Smooth muscle cell of the brain vasculature (primary cell): ENCODE measurements at places on chromosomes 6 and 20.
A peak's percentile ranks its signal among the peaks of the same experiment; 100 is the strongest.

DNA sequence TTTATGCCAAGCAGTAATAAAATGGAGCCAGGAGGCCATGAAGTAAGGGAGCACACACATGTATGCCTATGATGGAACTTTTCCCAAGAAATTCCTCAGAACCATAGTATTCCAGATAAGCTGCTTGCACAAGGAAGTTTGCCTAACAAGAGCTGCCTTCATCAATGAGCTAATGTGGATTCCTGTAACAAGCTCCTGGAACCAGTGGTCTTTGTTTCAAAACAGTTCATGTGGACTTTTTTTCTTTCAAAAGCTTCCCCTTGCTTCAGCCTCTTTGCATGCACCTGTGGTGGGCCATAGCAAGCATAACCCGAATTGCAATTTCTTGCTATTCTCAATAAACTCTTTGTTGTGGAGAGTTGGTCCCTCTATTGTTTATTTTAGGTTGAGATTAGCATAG lies 359.6 kb downstream of the UTRN start:
- no peak for DNase-seq

DNA sequence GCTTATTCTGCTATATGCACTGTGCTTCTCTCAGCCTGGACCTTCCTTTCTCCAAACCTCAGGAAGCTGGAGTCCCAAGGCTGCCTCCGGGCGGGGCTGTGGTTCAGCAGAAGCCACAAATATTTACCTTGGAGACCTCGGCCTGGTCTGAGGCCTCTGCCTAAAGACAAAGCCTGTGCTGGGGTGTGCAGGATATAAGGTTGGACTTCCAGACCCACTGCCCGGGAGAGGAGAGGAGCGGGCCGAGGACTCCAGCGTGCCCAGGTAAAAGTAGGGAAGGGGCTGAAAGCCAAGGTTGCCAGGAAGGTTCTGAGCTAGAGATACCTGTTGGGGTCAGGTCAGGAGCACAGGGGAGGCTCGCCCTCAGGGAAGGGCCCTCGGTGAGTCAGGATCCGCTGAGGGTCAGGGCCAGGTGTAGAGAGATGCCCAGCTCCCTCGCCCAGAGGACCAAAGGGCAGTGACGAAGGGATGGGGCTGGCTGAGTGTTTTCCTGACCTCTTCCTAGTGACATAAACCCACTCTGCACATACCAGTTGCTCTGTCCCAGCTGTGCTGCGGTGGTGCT lies at the start of gene BPIFB1:
Gene BPIFB1, plus strand, starts transcription at position 224 of the 565 bp plus-strand sequence. CDS start 2,860 bp downstream, outside the sequence.
- DNase-seq, result no peak

DNA sequence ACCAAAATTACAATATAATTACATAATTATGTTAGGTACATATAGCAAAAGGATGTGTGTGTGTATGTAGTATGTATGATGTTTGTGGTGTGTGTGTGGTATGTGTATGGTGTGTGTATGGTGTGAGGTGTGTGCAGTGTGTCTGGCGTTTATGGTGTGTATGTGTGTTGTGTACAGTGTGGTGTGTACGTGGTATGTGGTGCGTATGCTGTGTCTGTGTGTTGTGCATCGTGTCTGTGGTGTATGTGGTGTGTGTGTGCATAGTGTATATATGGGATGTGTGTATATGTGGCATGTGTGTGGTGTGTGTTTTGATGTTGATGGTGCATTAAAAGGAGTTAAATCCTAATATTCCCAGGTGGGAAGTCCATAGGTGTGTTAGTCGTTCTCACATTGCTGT lies 62.8 kb downstream of the PLG start:
- no peak for DNase-seq

GRCh38 chr6:21395121-21395520 lies 198.4 kb upstream of the SOX4 start:
- DNase-seq, result no peak

GRCh38 chr6:9554806-9555205 lies 860.1 kb downstream of the TFAP2A start:
- no peak for DNase-seq

GRCh38 chr6:33082702-33083101 lies 6.9 kb downstream of the HLA-DPB1 start:
- DNase-seq, result no peak

- no peak for DNase-seq
These were observed 180.2 kb upstream of the MARCKS start for GRCh38 chr6:113676968-113677367.

DNA sequence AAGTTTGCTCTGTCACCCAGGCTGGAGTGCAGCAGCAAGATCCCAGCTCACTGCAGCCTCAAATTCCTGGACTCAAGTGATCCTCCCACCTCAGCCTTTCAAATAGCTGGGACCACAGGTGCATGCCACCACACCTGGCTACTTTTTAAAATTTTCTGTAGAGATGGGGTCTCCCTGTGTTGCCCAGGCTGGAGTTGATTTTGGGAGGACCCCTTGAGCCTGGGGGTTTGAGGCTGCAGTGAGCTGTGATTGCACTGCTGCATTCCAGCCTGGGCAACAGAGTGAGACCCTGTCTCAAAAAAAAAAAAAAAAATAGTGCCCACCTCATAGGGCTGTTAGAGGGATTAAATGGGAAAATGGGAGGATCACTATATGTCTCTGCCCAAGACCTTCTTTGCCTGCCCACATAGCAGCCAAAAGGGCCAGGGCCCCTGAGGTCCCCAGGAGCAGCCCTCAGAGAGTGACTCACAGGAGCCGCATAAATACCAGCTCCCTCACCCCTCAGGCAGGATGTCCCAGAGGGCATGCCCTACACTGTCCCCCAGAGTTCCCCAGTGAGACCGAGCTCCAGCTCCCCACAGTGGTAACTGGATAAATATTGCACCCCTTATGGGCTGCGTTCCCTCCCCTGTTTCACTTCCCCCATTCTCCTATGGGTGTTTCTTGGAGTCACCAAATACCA lies 11.7 kb upstream of the MDGA1 start:
- no peak for DNase-seq

DNA sequence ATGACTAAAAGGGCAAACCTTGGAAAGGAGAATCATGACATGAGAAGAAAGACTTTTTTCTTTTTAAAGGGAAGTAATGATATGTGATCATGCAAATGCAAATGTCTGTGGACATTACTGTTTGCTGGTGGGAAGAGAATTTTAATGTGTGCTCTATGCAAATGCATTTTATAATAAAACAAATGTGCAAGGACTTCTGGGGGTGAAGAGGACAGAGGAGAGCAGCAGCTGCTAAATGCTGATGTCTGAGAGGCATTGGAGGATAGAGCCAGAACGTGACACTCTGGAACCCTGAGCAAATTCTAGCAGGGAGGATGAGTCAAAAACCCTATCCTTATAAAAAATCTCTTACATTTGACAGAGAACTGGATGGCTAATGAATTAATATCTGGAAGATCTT lies 69.1 kb upstream of the BEND3 start:
- no peak for DNase-seq

DNA sequence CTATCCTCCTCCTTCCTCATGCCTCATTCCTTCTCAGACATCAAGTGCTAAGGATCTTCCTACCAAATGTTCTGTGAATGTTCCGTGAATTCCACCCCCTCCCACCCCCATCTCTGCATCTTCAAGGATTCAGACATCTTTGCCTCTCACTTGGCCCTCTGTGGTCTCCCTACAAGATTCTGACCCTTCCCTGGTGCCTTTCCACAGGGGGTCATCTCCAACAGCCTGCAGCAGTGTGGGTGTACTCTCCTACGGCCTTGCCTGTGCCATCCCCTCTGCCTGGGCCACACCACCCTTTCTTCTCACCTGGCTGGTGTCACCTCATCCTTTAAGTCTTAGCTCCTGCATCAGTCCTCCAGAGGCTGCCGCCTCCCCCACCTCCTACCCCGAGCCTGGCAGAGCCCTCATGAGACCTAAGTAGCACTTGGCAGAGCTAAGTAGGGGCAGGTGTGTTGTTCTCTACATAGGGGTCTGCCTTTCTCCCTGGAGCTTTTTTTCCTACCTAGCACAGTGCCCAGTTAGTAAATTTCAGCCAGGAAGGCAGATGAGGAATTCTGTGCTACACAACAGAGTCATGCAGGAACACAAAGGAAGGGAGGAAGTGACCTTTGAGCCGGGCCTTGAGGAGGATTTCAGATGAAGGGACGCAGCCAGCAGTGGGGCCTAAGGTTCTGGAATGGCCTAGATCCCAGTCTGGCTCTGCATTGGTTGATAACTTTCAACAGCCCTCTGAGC lies 43.1 kb downstream of the TM9SF4 start:
- DNase-seq, result no peak

DNA sequence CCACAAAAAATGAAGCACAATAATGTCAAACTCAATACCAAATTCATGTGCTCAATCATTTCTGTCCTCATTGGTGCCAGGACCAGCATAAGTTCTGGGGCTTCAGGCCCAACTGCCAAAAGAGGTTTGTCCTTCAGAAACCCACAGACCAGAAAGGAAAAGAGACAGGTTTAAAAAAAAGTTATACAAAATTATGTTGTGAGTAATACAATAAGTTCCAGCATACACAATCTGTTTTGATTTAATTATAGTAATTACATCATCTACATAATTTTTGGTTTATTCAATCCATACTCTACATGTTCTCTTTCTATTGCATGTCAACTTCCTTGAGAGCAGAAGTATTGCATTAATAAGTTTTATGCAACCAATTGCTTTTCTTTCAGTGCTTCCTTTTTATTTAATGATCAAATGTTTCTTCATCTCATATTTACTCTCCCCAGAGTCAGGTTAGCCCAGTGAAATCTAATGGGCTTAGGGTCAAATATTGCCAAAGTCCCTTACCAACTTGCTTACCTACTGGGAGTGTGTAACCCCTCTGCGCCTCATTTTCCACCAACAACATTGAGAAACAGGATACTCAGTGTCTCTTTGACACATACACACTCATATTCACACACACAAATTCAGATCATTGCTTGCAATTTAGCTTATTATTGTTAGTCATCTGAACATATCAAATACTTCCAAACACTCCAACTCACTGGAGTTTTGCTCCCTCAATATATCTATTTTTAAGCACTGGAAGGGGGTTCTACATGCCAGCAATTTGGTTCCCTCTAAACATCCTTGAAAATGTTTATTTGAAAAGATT lies 424.4 kb upstream of the MARCKS start:
- no peak for DNase-seq

- no peak for DNase-seq
These were observed 68.2 kb downstream of the CCN2 start for GRCh38 chr6:131883016-131883415.

- no peak for DNase-seq
These were observed 162.9 kb downstream of the QKI start for GRCh38 chr6:163577404-163577803.

GRCh38 chr20:46398963-46399362 lies 7.5 kb downstream of the ELMO2 start:
- no peak for DNase-seq

GRCh38 chr20:38612751-38613515 lies 11.3 kb downstream of the ARHGAP40 start:
- DNase-seq, result no peak

GRCh38 chr6:126307849-126308248 lies 32.1 kb upstream of the CENPW start:
- peak; percentile 23 for DNase-seq

DNA sequence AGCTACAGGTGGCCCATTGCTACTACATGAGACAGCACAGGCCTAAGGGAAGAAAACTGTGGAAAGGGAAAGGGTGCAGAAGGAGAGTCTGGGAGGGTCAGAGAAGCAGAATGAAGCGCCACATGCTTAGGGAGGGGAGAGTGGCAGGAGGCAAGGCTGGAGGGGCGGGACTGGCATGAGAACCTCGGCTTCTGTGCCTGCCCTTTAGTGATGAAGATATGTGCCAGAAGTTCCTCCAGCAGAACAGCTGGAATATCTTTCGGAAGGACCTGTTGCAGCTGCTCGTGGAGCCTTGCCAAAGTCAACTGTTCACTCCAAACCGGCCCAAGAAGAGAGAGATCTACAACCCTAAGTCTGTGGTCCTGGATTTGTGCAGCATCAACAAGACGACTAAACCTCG lies 61.8 kb downstream of the CNBD2 start:
- DNase-seq, result no peak

DNA sequence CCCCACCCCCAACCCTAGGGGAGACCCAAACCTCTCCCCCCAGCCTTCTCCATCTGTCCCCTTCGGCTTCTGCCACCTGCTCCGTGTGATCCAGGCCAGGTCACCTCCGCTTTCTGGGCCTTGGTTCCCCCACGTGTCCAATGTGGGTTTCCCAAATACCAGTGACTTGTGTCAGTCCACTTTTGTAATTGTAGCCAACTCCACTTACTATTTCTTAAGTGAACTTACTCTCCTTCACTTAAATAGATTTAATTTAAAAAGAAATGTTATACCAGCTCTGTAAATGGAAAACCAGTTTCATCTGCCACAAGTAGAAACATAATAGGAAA lies 10.0 kb upstream of the FAM110A start:
- DNase-seq, result no peak

DNA sequence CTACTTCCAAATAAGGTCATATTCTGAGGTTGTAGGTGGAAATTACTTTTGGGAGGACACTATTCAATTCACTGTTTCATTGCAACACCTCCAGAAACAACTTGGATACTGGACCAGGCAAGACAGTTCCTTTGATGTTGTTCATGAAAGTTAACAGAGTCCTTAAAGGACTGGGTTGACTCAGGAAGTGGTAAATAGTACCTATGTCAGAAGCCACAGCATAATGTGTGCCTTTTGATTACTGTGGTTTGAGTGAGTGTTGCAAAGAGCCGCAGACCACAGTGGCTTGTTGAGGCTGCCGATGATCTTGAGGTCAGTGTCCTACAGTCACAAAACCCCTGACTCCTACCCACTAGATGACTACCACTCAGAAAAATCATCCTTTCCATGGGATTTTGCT lies 10.9 kb downstream of the IL20RA start:
- DNase-seq, result no peak

GRCh38 chr6:11404081-11404480 lies 133.5 kb upstream of the TMEM170B start:
- DNase-seq, result no peak

DNA sequence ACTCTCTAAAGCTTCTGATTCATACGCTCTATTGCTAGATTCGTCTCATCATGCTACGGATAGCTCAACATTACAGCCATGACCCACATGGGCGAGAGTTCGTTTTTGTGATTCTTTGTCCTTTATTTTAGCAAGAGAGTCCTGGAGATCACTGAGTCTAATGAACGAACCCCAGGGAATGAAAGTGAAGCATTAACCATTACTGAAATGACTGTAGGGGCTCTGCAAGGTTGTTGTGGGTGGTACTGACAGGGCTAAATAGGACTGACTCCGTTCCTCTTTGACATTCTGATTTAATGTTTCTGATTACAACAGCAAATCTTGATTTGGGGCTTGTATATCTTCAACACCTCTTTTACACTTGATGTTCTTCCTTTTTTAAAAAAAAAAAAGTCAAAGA lies 13.7 kb upstream of the RTF2 start:
- no peak for DNase-seq

- no peak for DNase-seq
These were observed 162.6 kb downstream of the CARMIL1 start for GRCh38 chr6:25441663-25442270.

DNA sequence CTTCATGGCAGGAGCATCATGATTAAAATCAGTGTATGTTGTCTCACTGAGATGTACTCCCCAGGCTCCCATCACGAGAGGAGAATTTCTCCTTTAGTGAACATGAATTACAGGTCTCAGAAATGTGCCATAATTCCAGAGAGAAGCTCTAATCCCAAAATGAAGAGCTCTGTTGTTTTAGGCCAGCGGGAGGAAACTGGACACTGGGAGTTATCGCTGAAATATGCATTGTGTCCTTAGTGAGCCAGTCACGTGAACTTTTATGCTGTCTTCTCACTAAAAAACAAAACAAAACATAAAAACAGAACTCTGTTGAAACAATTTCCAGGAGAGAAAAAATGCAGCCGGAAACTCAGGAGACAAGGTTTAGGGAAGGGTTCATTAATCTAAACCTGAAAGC lies 315.7 kb upstream of the NT5E start:
- DNase-seq, result no peak
